Stimulated activated CD8-positive, alpha-beta memory T cell treated with anti-CD3 and anti-CD28 coated beads, Interleukin-7, amount 100 ng/mL, for 1 hour (primary cell): ENCODE measurements at places on chromosomes 2 and 18.

- no peak for DNase-seq
Measured at GRCh38 chr2:46393347-46393820, 86.0 kb upstream of the TMEM247 start.

DNA sequence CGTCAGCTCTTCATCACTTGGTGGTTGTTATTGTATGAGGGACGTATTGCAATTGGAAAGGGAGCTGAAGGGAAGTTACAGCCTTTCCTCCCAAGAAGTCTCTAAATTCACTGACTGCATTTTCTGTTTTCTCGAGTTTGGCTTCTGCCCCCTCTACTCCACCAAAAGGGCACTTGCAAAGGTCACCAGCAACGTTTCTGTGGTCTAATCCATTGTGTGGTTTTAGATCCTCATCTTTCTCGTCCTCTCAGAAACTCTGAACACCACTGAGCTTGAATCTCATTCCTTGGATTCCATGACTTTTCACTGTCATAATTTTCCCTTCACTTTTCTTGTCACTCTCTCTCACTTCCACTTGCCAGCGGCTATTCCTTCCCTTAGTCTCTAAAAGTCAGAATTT, 308.0 kb downstream of the AFF3 start:
- no peak for DNase-seq

- DNase-seq = no peak
Measured at GRCh38 chr2:84880645-84881521, at the start of gene TRABD2A. Gene TRABD2A (minus strand): TSS chr2:84881084. CDS start chr2:84881039, 45 bp downstream.

DNA sequence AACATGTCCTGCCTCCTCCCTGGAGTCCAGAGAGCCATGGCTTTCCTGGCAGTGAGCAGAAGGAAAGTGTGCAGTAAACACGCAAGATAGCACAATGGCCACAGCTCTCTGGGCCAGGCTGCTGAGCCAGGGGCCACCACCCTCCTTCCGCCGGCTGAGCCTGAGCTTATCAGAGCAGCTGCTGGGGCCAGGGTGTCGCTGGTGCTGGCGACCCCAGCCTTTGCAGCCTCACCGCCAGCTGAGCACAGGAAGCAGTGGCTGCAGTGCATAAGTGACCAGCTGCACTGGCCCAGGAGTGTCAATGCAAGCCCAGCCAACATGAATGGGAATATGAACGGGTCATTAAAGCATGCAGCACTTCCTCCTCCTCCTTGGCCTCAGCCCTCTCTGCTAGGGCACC, 172.0 kb downstream of the ZFP36L2 start:
- DNase-seq = no peak

DNA sequence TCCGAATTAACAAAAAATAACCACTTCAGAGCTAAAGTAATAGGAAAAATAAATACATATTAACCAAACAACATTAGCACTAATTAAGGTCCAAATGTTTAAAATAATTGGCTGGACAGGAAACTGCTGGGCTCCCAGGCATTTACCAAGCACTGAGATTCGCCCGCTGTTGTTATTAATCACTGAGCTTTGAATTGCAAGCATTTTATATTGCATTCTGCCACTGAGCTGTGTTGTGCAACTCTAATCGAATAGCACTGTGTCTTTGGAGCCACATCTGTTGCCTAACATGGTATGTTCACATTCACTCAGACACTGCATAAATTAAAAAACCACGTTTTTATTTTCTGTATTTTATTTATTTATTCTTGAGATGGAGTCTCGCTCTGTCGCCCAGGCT, 88.9 kb downstream of the SOWAHC start:
- DNase-seq = no peak
